ENCODE measurements at places on chromosomes 7 and 10. TPM values are rescaled to one million over a fixed set of nuclear protein-coding genes. Genes with fewer than 3 reads are reported as not detected.

- no peak for DNase-seq
Measured at GRCh38 chr7:55108401-55108800, 89.6 kb downstream of the EGFR start.

DNA sequence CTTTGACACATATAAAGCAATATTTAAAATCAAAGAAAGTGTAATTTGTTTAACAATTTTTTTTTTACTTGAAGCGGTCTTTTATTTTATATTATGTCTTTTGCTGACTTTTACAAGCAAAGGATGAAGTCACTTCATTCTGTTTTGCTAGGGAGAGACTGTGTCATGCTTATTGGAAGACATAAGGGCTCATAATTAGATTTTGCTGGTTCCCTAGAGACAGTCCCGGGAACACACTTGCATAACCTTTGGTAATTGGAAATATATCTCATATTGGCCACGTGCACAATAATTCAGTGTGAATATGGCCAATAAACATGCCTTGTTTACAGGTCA is 448 bp upstream of the NET1 start:
- no peak for DNase-seq

DNA sequence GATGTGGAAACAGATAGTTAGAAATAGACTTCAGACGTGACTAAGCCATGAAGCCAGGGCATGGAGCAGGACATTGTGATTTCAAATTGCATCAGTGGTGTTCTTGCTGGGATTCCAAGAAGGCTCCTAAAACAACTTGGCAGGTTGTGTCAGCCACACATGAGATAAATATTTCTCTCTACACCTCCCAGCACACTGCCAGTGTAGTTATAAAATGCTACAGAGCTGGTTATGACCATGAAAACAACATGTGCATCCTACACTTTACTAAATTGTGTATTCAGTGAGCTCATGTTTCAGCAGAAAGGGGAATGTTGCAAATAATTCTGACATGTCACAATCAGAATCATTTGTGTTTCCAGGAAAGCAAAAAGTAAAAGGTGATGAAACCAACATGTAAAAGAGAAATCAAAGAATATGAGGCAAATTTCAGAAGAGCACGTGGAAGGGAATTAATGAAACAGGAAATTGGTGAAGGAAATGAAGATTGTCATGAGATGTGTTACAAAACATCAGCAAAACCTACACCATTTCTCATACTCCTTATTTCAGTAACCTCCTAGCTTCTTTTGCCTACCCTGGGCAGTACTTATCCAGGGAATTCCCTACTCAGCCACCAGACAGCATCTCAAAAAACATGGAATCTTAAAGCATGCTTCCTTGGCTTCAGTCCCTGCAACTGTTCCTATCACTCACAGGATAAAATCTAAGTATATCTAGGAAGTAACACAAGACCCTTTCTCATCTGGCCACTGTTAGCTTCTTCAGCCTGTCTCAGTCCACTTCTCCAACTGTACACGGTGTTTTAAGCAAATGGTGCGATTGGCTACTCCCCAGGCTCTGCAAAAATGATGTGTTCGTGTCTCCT is 5.8 kb upstream of the CYP3A7 start:
- no peak for DNase-seq

DNA sequence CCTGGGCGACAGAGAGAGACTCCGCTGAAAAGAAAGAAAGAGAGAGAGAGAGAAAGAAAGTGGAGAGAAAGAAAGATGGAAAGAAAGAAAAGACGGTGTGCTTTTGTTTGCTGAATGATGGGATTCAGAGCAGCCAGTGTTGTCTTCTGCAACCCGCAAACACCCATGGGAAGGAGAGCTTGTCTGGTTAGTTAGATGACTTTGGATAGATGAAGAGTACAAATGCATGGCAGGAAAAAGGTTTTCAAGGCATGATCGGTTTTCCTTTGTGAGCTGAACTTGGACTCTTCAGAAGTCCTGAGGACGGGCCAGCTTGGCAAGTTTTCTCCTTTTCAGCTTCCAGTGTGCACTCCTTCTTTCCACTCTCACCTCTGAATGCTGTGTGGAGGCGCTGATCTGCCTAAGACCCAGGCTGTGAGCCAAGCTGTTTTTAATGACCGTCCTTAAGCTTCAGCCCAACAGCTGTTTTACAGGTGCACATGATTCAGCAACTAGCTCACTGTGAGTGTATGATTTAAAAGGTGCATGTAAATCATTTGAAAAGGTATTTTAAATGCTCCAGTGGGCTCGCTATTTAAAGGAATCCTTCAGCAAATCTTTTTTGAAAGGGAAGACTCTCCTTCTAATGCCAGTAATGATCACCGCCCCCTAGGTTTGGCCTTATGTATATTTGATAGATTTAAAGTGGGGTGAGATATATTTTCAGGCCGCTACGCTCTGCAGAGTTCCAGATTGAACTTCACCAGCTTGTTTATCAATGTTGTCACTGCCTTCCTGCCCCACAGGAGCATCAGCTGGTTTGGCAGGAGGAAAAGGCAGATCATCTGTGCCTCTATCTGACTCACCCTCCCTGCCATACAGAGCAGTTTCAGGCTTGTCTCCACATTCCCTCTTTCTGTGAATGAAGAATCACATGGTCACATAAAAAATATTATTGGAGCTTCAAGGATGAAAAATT is 115.0 kb downstream of the PLXDC2 start:
- no peak for DNase-seq

GRCh38 chr10:8060010-8060703 is 5.7 kb downstream of the GATA3 start:
- no peak for DNase-seq

DNA sequence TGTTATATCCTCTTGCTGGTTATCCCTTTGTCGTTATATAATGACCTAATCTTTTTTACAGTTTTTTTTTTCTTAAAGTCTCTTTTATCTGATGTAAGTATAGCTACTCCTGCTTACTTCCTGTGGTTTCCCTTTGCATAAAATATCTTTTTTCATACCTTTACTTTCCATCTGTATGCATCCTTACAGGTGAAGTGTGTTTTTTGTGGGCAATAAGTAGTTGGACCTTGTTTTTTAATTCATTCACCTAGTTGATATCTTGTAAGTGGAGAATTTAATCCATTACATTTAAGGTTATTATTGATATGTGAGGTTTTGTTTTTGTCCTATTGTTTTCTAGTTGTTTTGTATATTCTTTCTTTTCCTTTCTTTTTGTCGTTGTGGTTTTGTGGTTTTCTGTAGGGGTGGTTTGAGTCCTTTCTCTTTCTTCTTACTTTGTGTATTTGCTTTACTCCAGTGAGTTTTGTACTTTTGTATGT is 168.6 kb downstream of the MLLT10 start:
- no peak for DNase-seq

Gene TIAL1
- total RNA-seq: 126 TPM

Gene PRSS37
- total RNA-seq: not detected

Measured in spleen (tissue), 13 donors.